ENCODE measurements at places on chromosomes 11 and 22.

DNA sequence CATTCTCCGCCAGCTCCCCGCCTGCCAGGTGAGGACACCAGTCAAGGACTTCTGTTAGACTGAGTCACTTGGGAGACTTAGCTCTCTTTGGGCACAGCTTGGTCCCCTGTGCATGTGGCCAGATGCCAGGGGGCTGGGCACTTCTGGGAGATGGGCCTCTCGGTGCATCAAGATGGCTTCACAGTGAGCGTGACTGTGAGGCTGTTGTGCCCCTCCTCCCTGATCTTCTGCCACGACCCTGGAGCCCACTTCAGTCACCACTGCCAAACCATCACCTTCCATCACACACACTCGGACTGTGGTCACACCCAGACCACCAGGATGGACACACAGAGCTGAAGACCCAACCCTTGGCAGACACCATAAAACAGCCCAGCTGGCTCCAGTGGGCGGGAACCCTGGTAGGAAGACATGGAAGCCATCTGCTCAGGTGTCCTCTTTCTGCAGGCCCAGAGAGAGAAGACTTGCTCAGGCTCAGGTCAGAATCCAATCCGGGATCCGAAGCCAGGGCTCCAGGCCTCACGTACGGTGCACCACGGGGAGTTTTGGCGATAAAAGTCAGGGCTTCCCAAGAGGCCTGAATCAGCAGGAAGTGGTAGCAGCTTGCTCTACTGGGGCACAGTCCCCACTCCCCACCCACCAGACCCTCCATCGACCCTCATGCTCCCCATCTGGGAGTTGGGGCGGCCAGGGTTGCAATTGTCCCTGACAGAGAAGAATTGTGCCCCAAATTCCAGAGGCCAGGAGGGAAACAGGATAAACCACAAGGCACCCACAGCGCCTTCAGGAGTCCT lies 29.8 kb upstream of the CD5 start:
- no peak for DNase-seq

GRCh38 chr11:65498977-65499712 lies at the start of gene MALAT1:
Gene MALAT1, plus strand, starts transcription at chr11:65499045.
- DNase-seq: no peak

DNA sequence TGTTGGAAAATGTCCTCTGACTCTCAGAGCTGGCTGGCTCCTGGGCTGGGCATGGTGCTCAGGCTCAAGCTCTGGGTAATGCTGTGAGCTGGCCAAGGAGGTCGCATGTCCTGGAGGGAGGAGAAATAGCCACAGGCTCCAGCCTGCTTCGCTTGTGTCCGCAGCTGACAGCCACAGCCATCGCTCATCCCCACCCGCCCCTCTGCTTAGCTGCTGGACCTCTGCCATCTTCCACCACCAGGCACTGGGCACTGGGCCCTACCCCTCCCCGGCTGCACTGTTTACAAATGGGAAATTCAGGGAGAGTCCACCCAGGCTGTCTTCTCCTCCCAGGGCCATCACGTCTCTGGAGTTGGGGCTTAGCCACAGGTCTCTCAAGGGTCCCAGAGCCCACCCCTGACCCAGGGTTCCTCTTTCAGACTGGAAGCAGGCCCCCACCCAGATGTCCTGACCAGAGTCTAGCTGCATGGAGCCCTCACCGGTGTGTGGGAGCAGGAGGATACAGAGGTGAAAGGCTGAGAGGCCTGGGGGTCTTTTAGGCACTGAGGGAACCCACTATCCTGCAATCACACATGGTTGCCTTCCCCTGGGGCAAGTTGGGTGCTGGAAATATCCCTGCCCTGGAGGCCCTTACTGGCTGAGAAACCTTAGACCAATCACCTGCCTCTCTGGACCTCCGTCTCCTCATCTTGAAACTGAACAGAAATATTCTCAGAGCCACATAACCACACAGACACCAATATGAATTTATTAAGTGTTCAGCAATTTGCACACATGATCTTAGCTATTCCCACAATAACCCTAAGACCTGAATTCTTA lies 62.7 kb downstream of the CD82 start:
- no peak for DNase-seq

GRCh38 chr11:9629064-9629463 lies 34.8 kb upstream of the SWAP70 start:
- DNase-seq: no peak

GRCh38 chr11:105208019-105208418 lies 68.5 kb upstream of the CARD18 start:
- DNase-seq: no peak

DNA sequence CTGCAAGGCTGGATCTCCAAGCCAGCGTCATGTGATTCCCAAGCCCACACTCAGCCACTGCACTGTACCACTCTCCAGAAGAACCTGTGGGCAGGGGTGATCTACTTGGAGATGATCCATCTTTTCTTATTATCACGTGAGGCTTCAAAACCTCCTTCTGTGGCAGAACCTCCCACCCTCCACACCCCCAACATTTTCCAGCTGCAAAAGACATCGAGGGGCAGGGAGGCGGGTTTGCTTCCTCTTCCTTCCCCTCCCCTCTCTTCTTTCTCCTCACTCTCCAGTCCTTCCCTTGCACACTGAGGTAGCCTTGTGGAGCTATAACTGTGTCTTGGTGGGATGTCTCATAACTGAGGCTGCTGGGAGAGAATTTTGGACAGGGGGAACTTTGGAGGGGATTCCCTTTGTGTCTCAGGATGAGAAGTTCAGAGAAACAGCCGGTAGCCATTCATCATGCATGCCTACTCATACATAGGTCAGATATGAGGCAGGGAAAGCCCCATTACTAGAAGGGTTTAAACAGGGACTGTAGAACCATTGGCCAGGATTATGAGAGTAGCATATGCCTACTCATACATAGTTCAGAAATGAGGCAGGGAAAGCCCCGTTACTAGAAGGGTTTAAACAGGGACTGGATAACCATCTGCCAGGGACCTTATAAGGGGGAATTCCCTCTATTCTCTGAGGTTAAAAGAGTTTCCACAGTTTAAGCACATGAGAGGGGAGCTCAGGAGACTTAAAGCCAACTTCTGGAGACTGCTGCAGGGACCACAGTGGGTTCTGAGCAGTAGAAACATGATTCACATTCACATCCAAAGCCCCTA lies 420.7 kb upstream of the CADM1 start:
- no peak for DNase-seq

- no peak for DNase-seq
These were observed 285.1 kb downstream of the TBC1D22A start for GRCh38 chr22:47047321-47048122.

DNA sequence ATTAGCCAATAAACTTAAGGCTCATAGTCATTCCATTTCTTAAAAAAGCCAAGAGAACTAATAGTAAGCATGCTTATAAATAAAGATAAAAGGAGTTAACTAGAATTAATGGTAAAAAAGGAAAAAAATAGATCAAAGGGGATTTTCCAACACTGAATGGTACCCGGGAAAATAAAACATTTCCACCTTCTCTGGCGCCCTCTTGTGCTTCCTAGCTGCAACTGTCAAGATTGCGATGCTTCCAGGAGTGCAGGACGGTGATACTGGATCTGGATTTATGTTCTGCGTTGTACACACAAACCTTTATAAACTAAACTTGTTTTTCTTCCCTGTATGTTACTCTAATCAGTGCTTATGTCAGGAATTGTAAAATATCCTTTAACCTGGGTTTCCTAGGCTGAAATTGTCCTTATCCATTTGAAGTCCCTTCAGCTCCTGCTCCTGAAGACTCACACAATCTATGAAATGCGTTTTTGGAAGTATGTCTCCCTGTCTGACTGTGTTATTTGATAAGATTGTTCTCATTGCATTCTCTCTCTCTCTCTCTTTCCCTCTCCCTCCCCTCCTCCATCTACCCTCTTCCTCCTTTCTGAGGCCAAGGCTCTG lies 9.6 kb upstream of the HTATIP2 start:
- DNase-seq: no peak

DNA sequence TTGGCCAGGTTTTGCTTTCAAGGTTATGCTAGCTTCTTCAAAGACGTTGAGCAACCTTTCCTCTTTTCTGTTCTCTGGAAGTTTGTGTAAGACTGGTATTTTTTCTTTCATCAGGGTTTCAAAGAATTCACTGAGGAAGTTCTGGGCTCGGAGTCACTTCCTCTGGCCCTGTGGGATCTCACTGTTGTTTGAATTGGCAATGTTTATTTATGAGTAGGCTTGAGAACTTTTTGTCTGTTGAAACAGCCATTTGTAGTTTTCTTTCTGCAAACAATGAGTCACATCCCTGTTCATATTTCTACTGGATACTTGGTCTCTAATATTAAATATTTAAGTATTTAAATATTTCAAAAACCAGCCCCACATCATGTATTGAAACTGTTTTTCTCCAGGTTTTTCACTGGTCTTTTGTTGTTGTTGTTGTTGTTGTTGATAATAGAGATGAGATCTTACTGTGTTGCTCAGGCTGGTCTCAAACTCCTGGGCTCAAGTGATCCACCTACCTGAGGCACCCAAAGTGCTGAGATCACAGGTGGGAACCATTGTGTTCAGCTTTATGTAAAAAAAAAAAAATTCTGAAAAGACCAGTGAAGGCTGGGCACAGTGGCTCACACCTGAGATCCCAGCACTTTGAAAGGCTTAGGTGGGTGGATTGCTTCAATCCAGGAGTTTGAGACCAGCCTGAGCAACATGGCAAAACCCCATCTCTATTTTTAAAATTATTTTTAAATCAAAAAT lies 26.9 kb downstream of the SUSD2 start:
- no peak for DNase-seq

DNA sequence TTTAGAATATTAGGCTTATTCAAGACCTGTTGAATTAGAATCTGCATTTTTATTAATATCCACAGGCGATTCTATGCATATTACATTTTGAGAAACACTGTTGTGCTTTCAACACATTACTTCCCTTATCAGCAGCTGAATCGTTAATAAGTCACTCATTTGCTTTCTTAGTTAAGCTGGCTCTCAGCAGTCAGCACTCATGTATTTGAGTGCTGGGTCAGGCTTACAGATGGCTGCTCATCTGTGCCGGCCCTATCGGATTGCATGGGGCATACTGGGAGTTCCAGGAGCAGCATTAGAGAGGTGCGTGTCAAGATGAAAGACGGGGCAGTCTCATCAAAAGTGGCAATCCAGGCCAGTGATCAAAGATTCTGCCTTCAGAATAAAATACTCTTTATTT lies 10.8 kb upstream of the OR51L1 start:
- no peak for DNase-seq

- no peak for DNase-seq
These were observed 25.0 kb upstream of the KCNQ1OT1 start for GRCh38 chr11:2724653-2725367.

- DNase-seq: no peak
These were observed 104.3 kb downstream of the KCNQ1 start for GRCh38 chr11:2549080-2549479.

DNA sequence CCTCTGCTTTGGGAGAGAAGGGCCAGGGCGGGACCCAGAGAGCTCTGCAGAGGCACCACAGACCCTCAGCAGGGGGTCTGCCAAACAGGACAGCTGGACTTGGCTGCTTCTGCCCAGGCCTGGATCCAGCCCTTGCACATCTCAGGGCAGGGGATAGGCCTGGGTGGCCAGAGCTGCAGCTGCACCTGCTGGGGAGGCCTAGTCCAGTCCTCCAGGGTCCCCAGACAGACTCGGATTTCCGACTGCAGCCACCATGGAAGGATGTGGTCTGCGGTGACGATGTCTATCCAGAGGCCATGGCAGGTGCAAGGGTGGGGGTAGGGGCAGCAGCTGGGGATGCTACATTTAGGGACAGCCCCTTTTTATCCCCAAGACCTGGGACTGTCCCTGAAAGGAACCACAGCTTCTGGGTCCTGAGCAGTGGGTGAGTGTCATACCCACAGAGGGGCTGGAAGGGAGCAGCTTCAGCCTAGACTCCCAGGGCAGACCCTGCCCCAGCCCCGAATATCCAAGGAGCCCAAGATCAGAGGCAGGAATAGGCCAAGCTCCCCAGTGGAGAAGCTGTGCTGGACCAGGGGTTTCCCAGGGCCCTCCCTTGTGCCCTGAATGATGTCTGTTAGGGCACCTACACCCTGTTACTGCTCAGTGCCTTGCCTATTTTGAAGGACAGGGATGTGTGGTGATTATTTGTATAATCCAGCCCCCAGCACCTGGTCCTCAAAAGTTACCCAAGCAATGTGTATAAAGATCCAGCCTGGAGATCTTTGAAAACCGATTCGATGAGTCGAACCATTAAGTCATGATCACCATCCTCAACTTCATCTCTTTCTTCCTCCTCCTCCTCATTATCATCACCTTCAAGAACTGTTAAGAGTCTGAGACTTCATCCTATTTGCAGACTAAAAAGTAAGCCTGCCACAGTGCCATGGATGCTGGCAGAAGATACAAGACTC lies 2.5 kb upstream of the IGLL5 start:
- no peak for DNase-seq

- no peak for DNase-seq
These were observed 87.2 kb downstream of the PDHX start for GRCh38 chr11:35003658-35004057.

DNA sequence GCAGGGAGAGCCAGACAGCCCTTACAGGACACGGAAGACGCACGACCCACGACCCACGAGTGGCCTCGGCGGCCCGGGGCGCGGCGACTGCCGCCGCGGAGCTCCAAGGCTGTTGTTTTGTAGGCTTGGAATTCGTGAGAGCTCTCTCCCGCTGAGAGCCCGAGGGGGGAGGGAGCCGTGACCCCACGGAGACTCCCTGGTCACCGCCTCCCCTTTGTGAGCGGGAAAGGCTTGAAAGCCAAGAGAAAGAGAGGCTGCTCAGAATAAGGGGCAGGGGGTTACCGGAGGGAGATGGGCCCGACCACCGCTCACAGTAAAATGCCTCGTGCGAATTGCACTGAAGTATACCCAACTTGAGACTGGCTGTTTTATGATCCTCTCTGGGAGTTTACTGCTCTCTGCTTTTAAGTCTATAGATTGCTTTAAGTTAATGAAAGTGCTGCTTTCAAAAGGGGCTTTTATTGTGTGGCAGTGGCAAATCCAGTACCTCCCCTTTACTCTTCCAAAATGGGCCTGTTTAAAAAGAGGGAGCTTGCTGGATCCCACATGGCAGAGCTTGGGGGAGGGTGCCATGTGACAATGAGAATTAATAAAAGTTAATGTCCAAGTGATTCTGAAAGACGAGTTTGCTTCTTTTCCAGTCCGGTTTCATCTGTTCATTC lies 2.9 kb downstream of the PKNOX2 start:
- DNase-seq: no peak

DNA sequence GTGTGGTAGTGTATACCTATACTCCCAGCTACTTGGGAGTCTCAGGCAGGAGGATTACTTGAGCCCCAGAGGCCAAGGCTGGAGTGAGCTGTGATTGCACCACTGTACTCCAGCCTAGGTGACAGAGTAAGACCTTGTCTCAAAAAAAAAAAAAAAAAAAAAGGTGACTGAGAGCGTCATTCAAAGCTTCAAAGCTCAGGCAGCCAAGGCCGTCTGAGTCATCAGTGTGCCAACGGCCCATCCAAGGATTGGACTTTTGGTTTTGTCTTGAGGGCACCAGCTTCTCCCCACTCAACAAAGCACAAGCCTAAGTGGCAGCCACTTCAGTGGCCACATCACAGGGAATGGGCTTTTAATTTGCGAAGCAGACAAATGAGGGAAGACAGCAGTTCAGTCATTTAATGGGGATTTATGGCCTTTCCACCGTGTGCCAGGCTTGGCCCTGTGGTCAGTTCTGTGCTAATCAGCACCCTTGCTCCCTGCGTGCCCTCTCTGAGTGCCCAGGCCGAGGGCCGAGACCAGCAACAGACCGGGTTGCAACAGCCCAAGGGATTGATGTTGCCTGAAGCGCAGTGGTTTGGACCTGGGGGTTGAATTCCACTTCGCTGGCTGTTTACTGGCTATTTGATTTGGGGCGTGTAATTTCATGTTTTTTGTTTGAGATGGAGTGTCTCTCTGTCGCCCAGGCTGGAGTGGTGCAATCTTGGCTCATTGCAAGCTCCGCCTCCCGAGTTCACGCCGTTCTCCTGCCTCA lies 30.2 kb upstream of the CRYBB3 start:
- no peak for DNase-seq

Measured in D721Med (cell line).